ENCODE measurements at places on chromosomes 12 and 14.

DNA sequence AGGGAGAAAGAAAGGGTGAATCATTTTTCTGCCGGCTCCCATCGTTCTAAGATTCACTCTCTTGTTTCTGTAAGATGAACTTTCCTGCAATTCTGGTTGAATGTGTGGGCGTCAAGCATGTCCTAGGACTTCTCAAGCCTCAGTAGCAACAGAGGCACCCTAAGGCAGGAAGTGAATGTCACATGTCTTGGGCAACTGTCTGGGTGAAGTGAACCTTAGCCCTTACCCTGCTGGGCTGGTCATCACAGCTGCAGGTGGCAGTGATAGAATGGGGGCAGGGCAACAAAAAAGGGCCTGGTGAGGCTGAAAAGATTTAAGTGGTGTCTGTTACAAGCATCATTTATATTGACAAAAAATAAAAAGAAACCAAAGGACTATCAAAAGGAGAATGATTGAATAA, 45.9 kb upstream of the CAND1 start:
- ATAC-seq, result no peak

GRCh38 chr12:16238661-16239060, 38.8 kb downstream of the SLC15A5 start:
- no peak for ATAC-seq

DNA sequence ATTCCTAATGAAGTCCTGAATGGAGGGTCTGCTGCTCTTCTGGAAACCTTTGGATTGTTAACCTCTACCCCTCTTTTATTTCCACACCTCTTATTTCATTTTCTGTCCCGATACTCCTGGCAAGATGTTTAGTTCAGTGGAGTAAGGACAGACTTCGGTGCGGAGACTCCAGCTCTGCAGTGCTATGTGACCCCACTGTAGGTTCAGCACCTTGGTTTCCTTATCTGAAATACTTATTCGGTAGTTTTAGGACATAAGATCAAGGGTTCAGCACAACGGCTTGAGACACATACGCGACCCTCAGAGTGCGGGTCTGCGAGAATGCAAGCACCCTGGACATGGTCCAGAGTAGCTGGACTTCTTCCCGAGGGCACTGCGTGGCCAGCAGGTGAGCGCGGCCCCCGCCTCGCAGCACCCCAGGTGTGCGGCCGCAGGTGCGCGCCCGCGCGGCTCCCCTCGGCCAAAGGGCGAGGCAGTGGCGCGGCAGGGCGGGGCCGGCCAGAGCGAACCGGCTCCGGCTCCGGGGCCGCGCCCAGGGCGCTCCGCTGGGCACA, 465 bp upstream of the FGD4 start:
- no peak for ATAC-seq

GRCh38 chr12:103632554-103633216, 45.6 kb downstream of the STAB2 start:
- peak; percentile 97 for ATAC-seq

- ATAC-seq, result no peak
These were observed 281.9 kb downstream of the CACNA1C start for GRCh38 chr12:2334689-2335088.

DNA sequence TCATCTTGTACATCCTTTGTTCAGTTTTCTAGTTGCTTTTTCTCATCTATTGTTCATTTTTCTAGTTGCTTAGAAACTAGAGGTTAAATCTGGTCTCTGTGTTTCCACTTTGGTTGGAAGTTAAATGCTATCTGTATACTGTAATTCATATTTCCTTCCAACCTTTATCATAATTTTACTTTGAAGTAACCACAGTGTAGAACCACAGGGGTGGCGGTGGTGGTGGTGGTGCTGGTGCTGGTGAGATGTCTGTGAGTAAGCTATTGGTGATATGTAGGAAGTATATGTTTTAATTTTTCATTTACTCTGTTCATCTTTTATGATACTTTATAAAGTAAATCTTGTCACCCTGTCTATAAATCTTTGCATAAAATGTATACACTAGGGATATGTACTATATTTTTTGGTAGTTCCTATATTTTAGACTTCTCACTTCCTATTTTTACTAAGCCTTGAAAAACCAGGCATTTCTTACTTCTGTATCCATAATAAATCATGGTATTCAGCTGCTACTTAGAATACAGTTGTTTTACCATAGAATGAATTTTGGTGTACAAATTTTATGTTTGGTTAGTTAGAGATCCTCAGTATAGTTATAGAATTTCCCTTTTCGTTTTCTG, 31.9 kb downstream of the CCDC91 start:
- ATAC-seq, result no peak

DNA sequence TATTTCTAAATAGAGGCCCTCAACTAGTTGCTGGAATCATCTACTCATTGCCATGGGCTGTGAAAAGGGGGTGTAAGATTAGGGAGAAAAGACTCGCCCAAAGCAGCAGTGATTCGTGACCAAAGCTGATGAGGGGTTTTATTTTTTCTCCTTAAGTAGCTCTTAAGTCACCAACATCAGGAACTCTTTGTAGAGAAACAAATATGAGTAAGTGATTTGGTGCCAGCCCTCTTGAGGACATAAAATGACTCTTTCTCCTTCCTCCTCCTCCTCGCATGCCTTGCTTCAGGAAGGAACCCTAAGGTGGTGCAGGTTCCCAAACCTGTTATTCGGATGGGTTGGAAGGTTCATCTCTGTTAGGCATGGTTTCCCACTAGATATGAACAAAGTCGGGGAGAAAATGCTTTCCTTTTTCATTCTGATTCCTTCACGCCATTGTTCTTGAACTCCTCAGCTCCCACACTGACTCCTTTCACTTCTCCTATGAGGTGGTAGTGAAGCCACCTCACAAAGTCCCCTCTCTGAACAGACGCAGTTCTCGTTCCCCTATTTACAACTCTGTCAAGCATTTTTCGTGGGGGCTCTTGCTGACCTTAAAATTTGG, 113.4 kb downstream of the ETV6 start:
- no peak for ATAC-seq

- no peak for ATAC-seq
These were observed 34.6 kb downstream of the CKB start for GRCh38 chr14:103488071-103488470.

- no peak for ATAC-seq
These were observed 79.0 kb upstream of the KCNA1 start for GRCh38 chr12:4830556-4831210.

DNA sequence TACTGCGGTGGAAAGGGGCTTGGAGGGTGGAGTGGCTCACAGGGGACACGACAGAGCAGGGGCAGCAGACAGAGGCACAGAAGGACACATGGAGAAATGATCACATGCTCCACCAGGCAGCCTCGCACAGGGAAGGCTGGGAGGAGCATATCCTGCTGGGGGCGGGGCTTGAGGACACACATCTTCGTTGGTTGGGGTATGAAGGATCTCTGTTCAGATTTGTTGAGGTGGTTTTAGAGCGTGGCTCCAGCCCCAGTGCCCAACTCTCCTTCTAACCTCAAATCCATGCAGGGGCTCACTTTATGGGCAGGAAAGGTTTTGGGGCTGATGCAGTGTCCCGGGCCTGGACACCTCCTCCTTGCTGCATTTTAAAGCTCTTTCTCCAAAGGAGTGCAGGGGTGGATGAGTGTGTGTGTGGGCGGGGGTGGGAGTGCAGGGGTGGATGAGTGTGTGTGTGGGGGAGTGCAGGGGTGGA, 733 bp upstream of the P3H3 start:
- ATAC-seq, result peak; percentile 32

DNA sequence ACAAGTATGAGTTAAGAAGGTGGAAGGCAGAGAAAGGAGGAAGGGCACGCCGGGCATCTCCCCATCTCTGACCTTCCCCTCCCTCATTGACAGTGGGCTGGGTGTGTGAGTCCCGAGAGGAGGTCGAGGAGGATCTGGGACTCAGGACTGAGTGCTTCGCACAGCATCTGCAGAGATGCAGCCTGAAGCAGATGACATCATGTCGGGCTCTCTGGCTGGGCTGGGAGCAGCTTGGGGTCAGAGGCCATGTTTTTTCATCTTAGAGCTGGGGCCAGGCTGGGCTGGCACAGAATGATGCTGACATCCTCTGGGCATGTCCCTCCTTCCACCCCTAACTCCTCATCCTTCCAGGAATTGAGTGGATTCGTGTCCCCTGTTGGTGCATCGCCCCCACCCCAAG, 43.5 kb downstream of the CMKLR1 start:
- ATAC-seq, result peak; percentile 98

- no peak for ATAC-seq
These were observed 834.7 kb downstream of the TRHDE start for GRCh38 chr12:73106896-73107295.

DNA sequence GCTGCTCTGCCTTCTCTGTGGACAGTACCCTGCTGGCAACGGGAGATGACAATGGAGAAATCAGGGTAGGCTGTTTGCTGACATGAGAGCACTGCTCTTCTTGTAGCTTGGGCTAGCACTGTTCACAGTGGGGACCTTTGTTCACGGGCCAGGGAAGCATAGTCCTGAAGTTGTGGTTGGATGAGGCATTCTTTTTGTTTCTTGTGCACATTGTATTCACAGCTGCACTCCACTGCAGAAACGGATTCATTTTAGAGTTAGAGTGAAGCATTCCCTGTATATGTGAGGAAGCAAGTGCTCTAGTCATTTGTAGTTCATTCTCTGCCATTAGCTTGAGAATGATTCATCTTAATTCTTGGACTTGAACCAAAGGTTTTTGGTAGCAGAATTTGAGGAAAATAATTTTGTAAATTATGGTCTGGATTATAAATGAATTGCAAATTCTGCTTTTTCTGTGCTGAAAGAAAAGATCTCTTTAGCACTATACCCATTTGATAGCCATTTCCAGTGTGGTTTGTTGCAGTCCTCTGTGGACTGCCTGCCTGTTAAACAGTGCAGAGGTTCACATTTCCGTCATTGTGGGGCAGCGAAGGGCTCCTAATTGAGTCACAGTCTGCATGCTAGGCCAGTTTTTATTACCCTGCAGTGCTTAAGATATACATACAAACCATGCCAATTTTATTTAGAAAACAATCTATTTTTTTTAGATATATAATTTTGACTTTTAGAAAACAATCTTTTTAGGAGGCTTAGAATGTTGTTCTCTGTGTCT, 80.6 kb downstream of the APAF1 start:
- peak; percentile 96 for ATAC-seq

- ATAC-seq, result no peak
These were observed 319.4 kb downstream of the CACNA1C start for GRCh38 chr12:2372178-2372577.

DNA sequence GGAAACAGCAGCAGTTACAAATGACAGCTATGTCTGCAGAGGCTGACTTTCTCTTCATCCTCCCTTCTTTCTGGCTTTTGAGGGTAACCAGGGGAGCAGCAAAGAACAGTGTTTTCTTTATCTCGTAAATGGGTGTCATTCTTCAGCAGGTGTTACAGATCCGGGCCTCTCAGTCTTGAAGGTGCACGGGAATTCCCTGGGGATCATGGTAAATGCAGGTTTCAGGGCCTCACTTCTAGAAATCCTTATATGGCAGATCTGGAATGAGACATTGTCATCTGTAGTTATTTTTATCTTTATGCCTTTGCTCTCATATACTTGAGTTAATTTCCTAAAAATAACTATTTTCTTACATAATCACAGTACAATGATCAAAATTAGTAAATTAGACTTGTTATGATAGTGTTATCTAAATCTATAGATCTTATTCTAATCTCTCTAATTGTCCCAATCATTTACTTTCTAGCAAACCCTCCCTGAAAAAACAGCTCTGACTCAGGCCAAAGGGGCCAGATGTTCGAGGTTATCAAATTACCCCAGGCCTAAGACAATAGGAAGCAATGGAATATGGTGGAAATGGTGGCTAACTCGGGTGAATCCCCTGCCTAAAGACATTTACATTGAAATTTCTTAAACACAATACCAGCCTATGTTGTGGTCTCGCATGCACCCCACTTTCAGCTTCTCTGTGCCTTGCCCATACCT, 145.0 kb downstream of the CAND1 start:
- ATAC-seq, result no peak

DNA sequence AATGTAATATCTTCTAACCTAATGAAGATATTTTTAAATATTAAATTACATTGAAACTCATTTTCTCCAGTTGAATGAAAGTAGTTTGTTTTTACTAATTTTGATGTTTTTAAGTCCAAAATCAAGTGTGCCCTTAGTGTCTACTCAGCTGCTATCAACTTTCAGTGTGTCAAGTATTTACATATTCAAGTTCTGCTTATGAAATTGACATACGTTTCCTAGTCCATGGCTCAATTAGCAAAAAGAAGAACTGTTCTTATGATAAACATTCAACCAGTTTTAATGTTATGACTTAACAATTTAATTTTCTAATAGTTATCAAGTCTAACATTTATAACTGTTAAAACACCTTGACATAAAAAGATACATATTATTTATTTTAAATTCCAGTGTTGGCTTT, 137.1 kb downstream of the DUSP6 start:
- ATAC-seq, result no peak

GRCh38 chr14:64303471-64303917, 9.3 kb upstream of the ESR2 start:
- peak; percentile 57 for ATAC-seq

GRCh38 chr12:118188690-118189371, 52.9 kb downstream of the PEBP1 start:
- peak; percentile 34 for ATAC-seq

DNA sequence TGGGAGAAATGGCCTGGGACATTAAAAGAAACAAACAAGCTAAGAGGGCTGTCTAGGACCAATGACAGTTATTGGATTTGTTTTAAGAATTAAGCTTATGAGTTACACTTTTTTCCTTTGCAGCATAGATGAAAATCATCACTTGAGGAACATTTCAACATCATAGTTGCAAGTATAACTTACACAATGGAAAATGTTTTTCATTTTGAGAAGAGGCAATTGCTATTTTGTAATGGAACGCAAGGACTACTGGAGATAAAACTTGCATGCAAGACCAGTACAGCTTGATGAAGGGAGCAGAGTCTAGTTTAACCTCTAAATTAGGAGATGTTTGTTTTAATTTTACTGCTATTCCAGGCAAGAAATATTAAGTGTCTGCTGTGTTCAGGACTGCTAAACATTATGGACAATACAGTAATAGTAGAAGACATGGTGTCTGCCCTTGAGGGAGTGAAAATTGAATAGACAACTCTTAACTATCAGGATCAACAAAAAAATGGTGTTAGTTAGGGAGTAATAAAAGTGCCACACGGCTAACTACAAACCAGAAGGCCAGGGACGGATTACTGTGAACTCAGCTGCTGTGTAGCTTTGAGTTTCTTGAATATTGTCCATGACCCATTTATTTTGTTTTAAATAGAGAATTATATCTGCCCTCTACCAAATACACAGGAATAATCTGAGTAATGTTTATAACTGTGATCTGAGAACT, 374.5 kb downstream of the RAD51B start:
- no peak for ATAC-seq

DNA sequence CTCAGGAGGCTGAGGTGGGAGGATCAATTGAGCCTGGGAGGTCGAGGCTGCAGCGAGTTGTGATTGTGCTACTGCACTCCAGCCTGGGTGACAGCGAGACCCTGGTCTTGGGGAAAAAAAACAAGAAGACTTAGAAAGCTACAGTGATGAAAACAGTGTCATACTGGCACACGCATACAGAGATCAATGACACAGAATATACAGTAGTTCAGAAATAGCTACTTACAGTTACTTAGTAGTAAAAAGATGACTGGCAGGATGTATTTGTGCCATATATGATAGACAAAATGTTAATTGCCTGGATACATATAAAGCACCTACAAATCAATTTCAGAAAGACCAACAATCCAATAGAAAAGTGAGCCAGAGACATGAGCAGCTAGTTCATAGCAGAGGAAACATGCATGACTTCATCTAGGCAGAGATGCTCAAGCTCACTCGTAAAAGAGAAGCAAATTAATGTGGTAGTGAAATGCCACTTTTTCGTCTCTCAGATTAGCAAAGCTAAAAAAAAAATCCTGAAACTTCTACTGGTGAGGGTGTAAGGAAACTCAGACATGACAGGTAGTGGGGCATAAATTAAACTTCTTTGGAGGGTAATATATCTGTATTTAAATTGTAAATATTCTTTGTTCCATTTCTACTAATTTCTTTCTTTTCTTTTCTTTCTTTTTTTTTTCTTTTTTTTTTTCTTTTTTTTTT, 2.5 kb upstream of the ALDH2 start:
- no peak for ATAC-seq
